ENCODE measurements at places on chromosomes 13 and 19.

DNA sequence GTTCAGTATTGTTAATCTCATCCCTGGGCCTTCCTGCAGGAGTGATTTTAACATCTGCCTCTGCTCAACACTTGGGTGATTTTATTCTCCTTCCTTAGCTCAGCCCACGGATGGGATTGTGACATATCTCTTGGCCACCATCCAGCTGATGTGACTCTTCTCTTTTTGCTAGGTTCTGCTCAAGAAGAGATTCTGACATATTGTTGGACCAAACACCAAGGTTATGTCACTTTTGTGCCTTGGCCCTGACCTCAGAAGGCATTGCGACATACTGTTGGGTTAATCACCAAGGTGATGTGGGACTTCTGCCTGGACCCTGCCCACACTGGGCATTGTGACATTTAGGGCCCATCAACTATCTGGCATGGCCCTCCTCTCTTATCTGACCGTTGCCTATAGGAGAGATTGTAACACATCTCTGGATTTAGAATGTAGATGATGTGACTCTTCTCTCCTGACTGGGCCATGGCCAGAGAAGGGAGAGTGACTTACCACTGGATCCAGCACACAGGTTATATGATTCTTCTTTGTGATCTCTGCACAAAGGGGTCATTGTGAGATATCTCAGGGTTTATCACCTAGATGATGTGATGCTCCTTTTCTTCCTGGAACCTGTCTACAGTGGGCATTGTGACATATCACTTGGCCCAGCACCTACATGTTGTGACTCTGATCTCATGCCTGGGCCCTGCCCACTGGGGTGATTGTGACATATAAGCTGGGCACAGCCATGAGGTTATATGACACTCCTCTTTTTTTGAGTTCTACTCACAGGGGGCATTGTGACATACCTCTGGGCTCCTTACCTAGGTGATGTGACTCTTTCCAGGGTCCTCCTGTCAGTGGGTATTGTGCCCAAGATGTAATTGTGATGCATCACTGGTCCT, 88.8 kb downstream of the ZNF429 start:
- DNase-seq: no peak

DNA sequence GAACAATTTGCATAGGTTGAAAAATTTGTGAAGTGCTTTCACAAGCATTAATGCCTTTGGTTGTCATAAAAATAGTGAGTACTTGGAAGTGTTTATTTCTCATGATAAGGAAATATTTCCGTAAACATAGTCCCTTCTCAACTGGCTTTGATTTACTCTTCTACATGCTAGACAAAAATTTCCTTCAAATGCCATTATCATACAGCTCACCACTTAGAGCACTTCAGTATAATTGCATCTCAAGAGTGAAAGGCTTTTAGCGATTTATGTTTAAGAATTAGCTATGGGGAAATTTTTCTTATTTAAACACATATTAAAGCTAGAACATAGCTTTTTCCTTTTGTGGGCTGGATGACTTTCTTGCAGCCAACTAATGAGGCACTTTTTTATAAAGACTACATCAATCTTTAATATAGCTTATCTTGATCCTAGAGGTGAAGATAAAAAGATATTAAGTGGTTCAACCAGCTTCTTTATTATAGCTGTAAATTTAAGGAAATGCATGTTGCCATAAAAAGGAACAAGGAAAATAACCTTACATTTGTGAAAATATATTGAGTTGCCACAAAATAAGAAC, 656.8 kb downstream of the SLITRK6 start:
- DNase-seq: no peak

DNA sequence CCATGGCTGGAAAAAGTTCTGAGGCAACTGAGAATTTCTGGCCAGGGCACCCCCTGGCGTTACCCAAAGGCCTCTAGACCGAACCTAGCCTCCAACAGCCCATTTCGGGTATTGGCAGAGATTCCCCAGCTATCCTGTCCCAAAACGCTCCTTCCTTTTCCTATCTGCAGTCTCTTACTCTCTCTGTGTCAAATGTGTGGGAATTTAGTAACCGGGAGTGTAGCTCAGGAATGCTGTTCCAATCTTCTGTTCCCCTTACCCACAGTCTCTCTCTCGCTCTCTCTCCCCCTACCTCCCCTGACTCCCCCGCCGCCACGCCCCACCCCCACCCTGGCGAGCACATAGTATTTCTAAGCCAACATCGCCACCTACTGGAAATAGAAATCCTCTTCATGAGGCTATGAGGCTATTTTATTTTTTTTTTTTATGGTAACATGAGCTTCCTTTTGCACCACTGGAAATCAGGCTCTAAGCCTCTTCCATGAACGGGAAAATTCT, 27.0 kb downstream of the OXGR1 start:
- DNase-seq: no peak

DNA sequence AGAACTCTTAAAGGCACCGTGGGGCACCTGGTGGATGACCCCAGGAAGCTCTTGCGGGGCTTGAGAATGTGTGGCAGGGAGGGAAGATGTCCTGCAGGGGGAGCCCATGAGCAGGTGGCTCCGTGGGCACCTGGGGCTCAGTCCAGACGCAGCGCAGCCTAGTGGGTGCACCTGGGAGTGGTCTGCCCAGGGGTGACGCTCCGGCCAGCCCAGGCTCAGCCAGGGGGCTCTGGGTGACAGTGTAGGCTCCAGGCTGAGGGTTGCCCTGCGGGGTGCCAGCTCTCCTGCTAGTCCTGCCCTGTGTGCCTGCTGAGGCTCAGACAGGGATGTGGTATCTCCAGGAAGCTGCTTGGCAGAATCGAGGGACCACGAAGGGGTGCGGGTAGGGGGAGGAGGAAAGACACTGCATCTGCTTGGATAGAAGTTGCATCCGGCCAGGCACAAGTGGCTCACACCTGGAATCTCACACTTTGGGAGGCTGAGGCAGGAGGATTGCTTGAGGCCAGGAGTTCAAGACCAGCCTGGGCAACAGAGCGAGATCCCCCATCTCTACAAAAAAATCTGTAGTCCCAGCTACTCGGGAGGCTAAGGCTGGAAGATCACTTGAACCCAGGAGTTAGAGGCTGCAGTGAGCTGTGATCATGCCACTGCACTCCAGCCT, 15.0 kb upstream of the PGLS start:
- DNase-seq: peak; percentile 64

DNA sequence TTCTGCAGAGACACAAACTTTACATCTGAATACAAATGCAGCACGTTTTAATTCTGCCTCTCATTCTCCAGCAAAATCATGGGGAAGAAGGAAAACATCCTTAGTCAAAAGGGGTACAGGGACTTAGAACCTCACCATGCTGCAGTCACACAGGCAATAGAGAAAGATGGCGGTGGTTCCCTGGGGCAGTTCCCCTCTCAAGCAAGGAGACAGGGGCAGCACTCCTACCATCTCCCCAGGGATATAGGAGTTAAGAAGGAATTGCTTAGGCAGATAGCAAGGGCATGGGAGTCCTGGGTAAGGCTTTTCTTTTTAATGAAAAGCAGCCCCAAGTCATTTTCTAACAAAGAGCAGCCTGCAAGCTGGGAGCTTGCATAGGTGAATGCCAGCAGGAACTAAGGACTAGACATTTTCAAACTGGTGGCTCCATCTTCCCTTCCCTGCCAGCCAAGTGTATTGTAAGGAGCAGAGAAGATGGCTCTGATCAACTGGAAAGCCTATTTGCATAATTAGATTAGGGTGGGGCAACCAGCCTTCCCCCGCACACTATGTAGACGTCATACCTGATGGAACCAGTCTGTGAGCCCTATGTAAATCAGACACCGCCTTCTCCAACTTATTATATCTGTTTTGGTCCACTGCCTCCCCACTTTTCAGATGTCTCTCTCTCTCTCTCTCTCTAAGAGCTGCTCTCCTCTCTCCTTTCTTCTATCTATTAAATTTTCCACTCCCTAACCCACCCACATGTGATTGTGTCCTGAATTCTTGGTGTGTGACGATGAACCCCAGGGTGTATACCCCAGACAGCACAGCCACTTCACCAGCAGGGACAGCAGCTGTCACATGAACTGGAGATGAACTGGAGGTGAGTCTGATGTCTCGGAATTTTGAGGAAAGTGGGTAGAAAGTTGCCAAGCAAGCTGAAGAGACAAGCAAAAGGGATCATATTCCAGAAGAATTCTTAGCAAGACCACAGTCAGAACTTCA, 514.5 kb downstream of the IRS2 start:
- no peak for DNase-seq

- no peak for DNase-seq
These were observed 205.4 kb downstream of the PDS5B start for GRCh38 chr13:32791545-32792172.

GRCh38 chr19:3186160-3186688, 494 bp downstream of the NCLN start:
- no peak for DNase-seq

GRCh38 chr13:101473458-101473857, 21.0 kb downstream of the ITGBL1 start:
- no peak for DNase-seq

DNA sequence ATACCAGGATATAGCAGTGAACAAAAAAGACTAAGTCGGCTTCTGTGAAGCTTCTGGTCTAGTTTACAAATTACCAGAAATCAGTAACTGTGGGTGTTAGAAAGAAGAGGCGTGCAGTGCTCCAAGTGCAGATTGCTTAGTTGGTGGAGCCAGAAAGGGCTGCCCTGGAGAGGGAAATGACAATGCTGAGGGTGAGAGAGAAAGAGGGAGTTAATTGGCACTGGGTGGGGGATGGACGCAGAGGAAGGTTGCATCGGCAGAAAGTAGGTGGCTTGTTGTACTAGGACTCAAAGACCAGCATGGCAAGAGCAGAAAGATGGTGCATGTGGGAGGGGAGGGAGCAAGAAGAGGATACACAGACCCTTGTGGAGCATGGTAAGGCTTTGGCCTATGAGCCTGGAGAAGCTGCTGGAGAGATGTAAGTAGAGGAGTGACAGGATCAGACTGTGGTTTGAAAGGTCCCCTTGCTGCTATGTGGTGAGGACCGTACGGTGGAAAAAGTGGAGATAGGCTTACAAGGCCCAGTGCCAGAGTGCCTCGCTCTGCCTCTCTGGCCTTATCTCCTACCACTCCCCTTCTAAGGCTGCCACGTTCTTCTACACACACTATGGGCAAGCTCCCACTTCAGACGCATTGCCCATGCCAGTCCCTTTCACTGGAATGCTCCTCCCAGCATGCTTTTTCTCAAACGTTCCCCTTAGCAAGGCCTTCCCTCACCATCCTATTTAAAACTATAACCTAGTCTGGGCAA, 13.5 kb downstream of the SMG9 start:
- DNase-seq: no peak

DNA sequence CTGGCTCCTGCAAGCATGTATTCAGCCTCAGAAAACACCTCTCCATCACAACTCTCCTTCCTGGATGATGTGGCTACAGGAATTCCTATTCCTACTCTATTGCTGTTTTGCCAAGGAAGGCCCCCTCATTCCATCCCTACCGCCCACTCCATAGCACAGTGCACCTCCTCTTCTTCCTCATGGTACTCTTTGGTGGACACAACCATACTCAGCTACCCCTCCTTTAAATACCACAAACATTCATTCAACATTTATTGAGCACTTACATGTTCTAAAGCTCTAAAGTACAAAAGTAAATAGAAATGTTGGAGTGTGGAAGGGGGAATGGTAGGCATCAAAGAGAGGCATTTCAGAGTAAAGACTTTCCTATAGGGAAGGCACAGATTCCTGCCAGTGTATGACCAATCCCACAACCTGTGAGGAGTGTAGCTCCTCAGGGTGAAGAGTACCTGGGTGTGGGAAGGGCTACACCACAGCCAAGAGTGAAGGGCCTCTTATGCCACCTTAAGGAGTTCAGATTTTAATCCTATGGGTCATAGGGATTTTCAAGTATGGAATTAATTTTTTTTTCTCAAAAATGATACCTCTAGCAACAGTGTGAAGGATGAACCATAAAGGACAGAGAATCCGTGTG, 42.5 kb downstream of the STARD13 start:
- DNase-seq: no peak

- DNase-seq: no peak
These were observed 19.3 kb downstream of the CCNE1 start for GRCh38 chr19:29831041-29831548.

- DNase-seq: peak; percentile 22
These were observed 1.3 kb upstream of the JUND start for GRCh38 chr19:18282788-18283141.

DNA sequence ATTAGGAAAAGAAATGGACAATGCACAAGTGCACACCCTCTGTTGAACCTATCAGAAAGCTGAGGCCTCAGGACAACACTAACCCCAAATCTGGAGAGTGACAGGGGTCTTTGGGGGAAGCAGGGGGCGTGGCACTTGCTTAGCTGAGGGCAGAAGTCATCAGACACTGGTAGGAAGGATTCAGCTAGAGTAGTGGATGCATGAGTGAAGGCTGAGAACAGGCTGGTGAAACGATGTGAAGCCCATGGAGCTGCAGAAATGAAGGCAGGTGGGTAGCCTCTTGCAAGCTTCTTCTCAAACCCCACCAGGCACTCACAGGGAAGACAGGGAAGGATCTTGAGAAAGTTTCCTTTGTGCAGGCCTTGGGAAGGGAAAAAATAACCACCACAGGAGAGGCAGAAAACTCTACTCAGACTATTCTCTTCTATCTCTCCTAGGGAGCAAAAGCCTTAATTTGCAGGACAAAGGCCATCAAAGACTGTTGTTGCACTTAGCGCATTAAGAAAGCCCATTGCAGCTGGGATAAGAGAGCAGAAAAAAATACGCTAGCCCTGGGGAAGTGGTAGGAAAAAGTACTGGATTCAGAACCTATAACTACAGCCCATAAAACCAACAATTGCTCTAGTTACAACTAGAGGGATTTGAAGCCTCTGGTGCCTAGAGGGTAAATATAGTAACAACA, 193.3 kb upstream of the ZNF536 start:
- no peak for DNase-seq

DNA sequence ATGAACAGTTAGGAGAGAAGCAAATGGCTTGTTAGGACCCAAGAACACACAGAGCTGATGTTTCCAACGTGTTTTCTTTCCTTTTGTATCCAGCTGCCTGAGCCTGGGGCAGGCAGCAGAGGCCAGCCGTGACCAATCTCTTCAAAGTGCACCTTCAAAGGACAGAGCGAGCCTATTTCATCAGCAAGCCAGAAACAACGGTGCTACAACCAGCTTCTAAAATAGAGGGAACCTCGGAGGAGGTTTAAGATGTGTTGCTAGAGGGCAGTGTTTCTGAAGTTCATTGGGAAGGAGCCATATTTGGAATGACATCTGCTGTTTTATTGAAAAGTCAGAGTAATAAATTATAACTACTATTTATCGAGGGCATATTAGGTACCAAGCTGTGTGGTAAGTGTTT, 56.2 kb upstream of the RFC3 start:
- peak; percentile 8 for DNase-seq

DNA sequence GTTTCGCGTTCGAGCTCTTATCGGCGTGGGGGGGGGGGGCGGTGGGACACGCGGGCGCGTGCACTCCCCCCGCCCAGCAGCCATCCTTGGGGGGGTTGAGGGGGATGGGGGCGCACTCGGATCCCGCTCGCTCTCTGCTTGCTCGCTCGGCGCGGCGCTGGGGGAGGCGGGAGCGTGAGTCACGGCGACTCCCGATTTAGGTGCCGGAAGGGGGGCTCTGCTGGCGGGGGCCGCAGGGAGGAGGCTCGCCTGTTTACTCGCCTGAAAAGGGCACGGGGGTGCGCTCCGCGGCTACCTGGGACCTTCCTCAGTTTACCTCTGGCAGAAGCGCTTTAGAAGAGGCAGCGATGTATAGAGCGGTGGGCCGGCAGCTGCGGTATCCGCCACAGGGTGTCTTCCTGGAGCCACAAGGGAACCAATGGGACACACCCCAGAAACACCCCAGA, 1.1 kb upstream of the PDE4A start:
- no peak for DNase-seq

- DNase-seq: peak; percentile 68
These were observed 4.2 kb upstream of the LRRC25 start for GRCh38 chr19:18401580-18402112.

All from cerebellar cortex (tissue), 1 donor.